Activated T-helper 9 cell treated with anti-CD3 and anti-CD28 coated beads, Interleukin-2, amount 50 U/mL, for 16 hours (primary cell): ENCODE measurements at places on chromosomes 1 and 21.
A peak's percentile ranks its signal among the peaks of the same experiment; 100 is the strongest.

DNA sequence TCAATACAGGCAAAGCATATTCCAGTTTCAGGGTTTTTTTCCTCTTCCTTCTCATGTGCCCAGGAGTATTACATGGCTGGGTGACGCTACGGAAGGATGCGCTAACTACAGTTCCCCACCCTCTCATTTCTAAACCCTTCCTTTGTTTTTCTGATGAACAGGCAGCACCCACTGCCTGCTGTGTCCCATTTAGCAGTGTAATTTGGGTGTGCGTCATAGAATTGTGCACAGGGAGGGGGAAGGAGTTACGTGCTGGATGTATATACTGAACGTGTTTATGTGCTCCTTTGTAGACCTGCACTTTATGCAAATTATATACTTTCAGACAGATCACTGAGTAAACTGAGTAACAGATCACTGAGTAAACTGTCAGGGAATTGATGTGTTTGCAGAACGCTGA is 44.5 kb downstream of the ELAPOR1 start:
- DNase-seq, result no peak

DNA sequence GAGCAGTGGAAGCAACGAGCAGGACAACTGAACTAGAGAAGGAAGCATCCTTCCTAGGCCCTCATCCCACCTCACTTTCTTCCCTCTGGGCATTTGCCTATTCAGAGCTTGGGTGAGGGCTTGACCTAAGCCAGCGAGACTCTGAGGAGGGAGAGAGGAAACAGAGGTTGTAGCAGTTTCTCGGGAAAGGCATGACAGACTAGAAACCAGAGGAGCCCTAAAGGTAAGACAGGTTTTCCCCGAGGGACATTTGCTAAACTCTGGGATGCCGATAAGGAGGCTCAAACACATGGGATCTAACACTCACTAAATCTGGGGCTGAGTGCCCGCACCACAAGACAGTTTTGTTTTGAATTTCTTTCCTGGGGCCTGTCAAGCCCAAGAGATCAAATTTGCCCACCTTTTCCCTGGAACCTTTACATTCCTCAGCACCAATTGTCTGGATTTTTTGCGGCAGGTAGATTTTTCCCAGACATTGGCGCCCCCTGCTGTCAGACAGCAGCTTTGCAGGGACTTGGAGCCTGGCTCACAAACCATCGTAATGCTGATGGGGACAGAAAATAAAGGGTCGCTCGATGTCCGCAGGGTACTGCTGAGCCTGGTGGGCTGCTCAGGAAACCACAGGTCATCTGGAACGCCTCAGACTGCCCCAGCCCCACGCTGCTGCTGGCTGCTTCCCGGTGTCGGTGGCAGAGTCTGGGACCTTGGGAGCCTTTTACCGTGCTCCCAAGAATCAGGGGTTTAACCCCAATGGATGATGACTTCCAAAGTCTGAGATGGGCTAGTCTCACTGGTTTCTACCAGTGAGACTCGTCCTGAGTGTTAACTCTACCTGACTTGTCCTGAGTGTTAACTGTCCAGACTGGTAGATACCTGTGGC is 23.4 kb upstream of the TSPAN2 start:
- peak; percentile 31 for DNase-seq

- DNase-seq, result no peak
Measured at GRCh38 chr1:116405241-116406135, 32.4 kb downstream of the ATP1A1 start.

GRCh38 chr1:247295274-247295684 is 36.4 kb downstream of the ZNF496 start:
- no peak for DNase-seq

GRCh38 chr1:77548285-77548684 is 134.2 kb downstream of the ZZZ3 start:
- DNase-seq, result no peak

GRCh38 chr1:184060316-184060715 is 8.8 kb downstream of the TSEN15 start:
- DNase-seq, result no peak

- DNase-seq, result no peak
Measured at GRCh38 chr1:165315481-165315880, 41.0 kb downstream of the LMX1A start.

GRCh38 chr1:26015358-26015757 is 6.2 kb upstream of the EXTL1 start:
- no peak for DNase-seq

DNA sequence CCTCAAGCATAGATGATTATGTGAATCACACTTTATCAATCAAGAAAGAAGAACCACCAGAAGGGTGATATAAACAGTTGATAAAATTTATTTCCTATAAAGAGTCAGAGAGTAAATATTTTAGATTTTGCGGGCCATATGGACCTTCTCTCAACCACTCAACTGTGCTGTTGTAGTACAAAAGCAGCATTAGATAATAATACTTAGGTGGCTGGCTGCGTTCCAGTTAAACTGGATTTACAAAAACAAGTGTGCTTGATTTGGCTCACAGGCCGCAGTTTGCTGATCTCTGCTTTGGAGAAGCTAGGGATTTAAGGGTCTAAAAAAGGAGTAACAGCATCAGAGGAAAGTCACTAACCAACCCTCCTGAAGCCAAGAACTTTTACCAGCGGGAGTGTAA is 1406.0 kb downstream of the KCNT2 start:
- no peak for DNase-seq

DNA sequence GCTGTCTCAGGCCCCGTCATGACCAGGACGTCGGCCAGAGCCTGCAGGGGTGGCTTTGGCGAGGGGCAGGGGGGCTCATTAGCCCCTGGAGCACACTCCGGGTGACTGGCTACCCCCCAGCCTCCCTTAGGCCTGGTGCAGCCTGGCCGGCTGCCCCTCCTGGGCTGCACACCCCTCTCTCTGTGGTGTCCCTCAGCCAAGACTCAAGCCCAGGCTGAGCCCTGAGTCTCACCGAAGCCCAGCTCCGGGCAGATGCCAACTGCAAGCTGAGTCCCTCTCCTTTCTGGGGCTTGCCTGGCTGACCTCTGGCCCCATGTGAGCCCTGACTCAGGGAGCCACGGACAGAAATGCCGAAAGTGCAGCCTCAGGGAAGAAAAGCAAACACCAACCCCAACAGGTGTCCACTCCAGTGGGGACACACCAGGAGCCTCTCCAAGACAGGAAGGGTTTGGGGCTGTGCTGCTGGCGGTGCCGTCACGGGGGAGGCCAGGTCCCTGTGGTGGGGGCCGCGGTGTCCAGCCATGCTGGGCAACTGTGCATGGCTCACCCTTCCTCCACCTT is 5.3 kb upstream of the IBA57 start:
- no peak for DNase-seq

GRCh38 chr1:189805735-189806134 is 671.9 kb downstream of the BRINP3 start:
- DNase-seq, result no peak

- no peak for DNase-seq
Measured at GRCh38 chr1:5822266-5822665, 170.0 kb downstream of the NPHP4 start.

DNA sequence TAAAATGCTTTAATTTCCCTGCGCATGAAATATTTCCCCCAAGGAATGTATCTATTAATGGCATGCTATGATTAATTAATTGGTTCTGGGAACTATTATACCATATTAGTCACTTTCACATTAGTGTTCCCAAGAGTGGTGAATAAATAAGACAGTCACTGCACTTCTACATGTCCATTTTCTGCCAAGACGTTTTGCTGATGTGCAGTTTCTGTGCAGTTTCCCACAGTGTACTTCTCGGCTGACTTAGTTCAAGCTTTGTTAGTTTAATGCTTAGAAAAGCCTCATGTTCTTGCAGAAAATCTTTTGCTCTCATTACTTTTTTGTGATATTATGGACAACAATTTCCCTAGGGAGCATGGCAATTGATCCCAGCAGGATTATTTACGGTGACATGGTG is 1014.5 kb downstream of the BRINP3 start:
- no peak for DNase-seq

GRCh38 chr1:226217273-226217672 is 6.2 kb upstream of the MIXL1 start:
- no peak for DNase-seq

DNA sequence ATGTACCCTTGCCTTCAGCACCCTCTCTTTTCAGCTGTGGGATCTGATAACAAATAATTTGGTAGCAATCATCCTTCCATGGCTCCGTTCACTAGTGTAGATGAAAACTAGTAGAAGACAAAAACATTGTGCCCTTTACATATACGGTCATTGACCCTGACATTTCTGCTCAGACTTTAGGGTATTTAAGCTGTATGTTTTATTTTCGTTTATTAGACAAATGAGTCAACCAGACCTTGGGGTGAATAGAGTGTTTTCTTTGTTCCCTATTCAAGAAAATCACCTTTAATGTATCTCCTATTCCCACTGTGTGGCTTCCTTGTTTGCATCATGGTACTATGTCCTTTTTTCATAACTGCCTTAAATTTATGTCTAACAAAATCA is 187.3 kb downstream of the VAV3 start:
- no peak for DNase-seq

GRCh38 chr1:205339717-205340116 is 17.0 kb downstream of the KLHDC8A start:
- DNase-seq, result no peak

- DNase-seq, result no peak
Measured at GRCh38 chr1:7478809-7479499, 292.1 kb upstream of the VAMP3 start.

GRCh38 chr1:67647036-67647798 is 37.8 kb upstream of the GADD45A start:
- no peak for DNase-seq

- DNase-seq, result no peak
Measured at GRCh38 chr1:168942165-168942564, 164.3 kb upstream of the ATP1B1 start.

DNA sequence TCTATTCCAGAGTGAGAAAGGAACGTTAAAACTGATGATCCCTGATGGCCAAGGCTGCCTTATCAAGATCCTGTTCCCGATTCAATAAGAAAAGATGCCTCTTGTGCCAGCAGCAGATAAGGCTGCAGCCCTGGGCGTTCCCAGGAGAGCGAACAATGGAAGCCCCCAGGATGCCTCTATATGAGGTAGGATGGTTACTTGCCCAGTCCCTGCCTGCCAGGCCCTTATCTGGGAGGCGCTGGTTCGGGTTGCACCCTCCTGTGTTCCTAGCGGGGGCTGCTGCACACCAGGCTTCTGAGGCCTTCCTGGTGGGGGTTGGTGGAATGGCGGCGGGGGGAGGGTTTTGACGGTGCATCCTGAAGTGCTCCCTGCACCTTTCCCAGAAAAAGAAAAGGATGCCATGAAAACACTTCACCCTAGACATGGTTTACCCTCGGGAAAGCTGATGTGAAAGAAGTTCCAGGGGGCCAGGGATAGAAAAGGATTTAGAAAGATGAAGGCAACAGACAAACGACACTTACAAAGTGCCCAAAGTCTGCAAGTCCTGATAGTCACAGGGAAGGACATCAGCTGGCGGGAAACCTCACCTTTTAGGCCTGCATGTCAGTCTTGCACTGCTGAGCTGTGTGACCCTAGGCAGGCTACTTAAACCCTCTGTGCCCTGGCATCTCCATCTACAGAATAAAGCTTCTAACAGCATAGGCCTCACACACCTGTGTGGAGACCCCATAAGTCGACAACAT is 100.3 kb downstream of the KCNJ15 start:
- DNase-seq, result no peak

DNA sequence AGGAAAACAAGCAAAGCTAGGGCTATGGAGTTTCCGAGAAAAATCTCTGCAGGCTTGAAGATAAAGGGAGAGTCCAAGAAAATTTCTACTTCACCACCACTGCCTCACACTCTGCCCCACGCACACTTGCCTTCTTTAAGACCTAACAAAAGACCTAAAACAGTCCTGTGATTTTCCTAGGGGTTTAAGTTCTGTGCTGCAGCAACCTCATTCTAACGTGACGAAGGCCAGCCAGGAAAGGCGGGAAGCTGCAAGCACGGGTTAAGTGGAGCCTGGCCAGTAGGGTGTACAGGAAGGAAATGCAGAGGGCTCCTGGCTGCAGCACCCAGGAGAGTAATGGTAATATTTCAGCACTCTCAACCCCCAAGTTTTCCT is 1.5 kb downstream of the SPATA6 start:
- no peak for DNase-seq

DNA sequence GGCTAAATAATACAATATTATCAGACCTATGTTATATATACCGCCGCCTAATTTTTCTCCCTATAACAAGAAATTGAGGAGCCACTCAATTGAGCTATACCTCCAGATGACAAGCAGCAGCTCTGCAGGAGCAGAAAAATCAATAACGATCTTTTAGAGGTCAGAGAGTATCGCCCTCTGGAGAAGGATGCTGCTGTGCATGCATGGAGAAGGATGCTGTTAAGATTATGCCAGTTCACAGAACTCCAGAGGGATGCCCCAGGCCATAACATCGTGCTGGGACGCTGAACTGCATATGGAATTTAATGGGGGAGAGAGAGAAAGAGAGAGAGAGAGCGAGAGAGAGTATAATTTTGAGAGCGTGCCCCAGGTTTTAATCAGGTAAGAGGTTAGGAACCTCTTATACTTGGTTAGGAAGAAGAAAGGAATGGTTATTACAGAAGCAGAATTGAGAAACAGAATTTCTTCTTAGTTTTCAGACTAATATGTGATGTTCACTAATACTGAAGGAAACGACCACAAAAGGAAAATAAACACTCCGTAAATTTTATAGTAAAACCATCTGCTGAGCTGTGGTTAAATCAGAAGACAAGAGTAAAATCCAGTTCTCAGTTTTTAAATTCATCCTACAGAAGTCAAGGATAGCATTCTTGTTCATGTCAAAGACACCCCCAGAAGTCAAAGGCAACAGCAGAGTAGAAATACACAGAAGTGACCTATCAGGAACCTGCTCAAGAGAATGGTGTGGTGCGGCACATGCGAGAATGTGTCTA is 111.1 kb downstream of the SMYD2 start:
- no peak for DNase-seq
